ENCODE measurements at places on chromosomes 13 and 19. TPM values are rescaled to one million over a fixed set of nuclear protein-coding genes. Genes with fewer than 3 reads are reported as not detected.

Gene MBD3L3
- total RNA-seq: not detected

Gene MBD3L4
- total RNA-seq: not detected

Gene PCSK4
- total RNA-seq: 1.2 TPM

Gene GSX1
- not detected for total RNA-seq

DNA sequence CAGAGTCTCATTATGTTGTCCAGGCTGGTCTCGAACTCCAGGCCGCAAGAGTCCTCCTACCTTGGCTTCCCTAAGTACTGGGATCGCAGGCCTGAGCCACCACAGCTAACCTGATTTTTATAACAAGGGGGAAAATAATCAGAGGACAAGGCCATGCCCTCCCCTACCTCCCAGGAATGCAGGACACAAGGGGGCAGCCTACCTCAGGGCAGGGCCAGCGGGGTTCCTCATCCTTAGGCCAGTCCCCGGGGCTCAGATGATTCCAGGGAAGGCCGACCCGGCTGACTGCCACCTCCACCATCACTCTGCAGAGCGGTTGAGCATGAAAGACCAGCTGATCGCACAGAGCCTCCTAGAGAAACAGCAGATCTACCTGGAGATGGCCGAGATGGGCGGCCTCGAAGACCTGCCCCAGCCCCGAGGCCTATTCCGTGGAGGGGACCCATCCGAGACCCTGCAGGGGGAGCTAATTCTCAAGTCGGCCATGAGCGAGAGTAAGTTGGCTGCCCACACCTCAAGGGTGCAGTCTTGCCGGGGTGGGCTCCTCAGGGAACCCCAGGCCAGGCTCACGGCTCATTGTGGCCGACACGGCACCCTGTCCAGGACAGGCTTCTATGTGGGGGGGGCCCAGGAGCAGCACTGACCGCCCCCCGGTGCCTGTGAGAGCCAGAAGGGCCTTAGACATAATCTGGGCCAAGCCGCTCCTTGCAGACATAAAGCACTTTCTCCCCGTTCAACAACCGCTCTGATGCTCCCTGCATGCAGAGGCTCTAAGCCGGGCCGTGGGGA is 26.8 kb downstream of the PEX11G start:
- H3K4me3 ChIP-seq: no peak overlapping the region
- no peaks in the 10 kb centered on the region for H3K4me1 ChIP-seq
- H3K27me3 ChIP-seq: no peaks in the 10 kb centered on the region
- H3K36me3 ChIP-seq: peaks cover 24% of the 10 kb centered on the region
- no peak for DNase-seq

DNA sequence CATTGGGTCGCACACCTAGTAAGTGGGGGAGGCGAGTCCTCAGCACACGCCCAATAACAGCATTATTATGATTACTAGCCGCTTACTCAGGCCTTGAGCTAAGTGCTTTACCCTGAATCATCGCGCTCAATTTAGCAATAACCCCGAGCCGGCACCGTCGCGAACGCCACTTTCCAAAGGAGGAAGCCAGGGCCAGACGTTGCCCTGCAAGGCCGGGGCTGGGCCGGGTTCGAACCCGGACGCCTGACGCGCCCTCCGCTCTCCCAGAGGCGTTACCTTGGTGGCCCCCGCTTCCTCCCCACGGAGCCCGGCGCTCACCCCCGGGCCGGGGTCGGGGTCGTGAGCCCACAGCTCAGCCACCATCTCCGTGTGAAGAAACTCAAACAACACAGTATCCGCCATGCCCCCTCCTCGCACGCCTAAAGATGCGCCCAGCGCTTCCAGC is at the start of gene TRAPPC6A:
Gene TRAPPC6A, minus strand, starts transcription at position 421 of the 445 bp plus-strand sequence. Its CDS starts 19 bp downstream, at position 402.
- H3K4me1 ChIP-seq: peaks cover 13% of the 10 kb centered on the region
- peak within 1 kb of the TSS; percentile 85 for H3K4me3 ChIP-seq
- DNase-seq: no peak
- H3K36me3 ChIP-seq: no peaks in the 10 kb centered on the region

DNA sequence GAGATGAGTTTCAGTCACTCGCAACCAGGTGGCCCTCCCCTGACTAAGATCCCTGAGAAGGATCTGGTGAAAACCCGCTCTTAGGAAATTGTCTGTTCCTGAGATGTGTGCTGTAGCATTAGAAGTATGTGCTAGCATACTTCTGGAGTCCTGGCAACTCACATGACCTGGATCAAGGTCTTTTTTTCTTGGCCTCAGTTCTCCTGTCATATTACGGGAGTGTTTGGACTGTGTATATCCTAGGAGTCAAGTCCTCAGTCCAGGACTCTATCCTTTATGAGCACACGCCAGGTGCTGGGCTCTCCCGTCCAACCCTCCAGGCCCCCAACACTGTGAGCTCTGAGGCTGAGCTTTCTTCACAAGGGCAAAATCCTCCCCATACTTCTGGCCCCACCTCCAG is 156.4 kb downstream of the UQCRFS1 start:
- H3K36me3 ChIP-seq: no peaks in the 10 kb centered on the region
- H3K27me3 ChIP-seq: no peaks in the 10 kb centered on the region
- DNase-seq: no peak
- no peak overlapping the region for H3K27ac ChIP-seq
- no peaks in the 10 kb centered on the region for H3K4me1 ChIP-seq
- H3K4me3 ChIP-seq: no peak overlapping the region

DNA sequence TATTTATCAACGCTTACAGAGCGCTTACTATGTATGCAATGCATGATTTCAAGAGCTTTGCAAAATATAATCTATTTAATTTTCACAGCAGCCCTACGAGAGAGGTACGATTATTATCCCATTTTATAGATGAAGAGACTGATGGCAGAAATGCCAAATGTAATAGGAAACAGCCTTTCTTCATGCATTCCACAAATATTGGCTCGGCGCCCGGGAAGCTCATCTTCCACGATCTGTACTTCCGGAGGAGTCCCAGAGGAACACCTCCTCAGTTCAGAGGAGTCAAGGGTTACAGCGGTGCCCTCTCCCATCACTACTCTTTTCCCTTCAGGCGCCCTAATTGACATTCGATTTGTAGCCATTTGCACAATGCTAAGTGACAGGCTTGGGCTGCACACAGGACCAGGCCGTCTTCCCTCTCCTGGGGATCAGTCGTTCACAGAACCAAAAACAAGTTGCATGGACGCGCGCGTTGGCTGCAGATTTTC is 1.1 kb upstream of the ARHGAP35 start:
- no peak overlapping the region for H3K4me3 ChIP-seq
- H3K27ac ChIP-seq: no peak overlapping the region
- no peaks in the 10 kb centered on the region for H3K36me3 ChIP-seq
- no peak for DNase-seq
- H3K4me1 ChIP-seq: peaks cover 33% of the 10 kb centered on the region

DNA sequence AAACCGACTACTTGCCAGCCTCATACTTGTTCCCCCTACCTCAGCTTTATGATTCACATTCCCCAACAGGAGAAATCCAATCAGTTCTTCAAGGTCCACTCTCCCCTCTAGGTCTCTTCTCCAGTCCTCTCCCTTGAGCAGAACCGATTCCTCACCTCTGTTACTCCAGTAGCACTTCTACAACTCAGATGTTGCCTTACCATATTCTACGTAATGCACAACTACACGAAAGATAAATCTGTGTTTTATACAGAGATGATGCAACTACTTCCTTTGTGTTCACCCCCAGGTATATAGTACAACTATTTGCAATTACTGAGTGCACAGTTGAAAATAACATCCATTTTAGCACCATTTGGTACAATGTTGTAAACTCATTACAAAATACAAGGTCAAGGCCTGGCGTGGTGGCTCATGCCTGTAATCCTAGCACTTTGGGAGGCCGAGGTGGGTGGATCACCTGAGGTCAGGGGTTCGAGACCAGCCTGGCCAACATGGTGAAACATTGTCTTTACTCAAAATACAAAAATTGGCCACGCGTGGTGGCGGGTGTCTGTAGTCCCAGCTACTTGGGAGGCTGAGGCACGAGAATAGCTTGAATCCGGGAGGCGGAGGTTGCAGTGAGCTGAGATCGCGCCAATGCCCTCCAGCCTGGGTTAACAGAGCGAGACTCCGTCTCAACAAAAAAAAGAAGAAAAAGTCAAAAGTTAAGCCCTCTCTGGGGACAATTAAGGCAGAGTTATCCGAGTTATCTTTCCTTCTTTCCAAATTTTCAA is 2.8 kb upstream of the WBP4 start:
- peaks cover 27% of the 10 kb centered on the region for H3K4me1 ChIP-seq
- H3K27ac ChIP-seq: no peak overlapping the region
- H3K27me3 ChIP-seq: no peaks in the 10 kb centered on the region
- H3K4me3 ChIP-seq: peak overlapping the region; percentile 96
- H3K36me3 ChIP-seq: no peaks in the 10 kb centered on the region

- DNase-seq: peak; percentile 2
- H3K36me3 ChIP-seq: no peaks in the 10 kb centered on the region
- no peak overlapping the region for H3K4me3 ChIP-seq
- H3K4me1 ChIP-seq: peaks cover 4% of the 10 kb centered on the region
- H3K27ac ChIP-seq: no peak overlapping the region
Observed at GRCh38 chr13:46864941-46865340, 31.9 kb downstream of the HTR2A start.

GRCh38 chr19:15869109-15869555 is 28.7 kb downstream of the CYP4F2 start:
- no peak overlapping the region for H3K4me3 ChIP-seq
- no peak overlapping the region for H3K27ac ChIP-seq
- no peaks in the 10 kb centered on the region for H3K4me1 ChIP-seq
- H3K36me3 ChIP-seq: no peaks in the 10 kb centered on the region
- peak; percentile 24 for DNase-seq
- H3K27me3 ChIP-seq: no peaks in the 10 kb centered on the region

DNA sequence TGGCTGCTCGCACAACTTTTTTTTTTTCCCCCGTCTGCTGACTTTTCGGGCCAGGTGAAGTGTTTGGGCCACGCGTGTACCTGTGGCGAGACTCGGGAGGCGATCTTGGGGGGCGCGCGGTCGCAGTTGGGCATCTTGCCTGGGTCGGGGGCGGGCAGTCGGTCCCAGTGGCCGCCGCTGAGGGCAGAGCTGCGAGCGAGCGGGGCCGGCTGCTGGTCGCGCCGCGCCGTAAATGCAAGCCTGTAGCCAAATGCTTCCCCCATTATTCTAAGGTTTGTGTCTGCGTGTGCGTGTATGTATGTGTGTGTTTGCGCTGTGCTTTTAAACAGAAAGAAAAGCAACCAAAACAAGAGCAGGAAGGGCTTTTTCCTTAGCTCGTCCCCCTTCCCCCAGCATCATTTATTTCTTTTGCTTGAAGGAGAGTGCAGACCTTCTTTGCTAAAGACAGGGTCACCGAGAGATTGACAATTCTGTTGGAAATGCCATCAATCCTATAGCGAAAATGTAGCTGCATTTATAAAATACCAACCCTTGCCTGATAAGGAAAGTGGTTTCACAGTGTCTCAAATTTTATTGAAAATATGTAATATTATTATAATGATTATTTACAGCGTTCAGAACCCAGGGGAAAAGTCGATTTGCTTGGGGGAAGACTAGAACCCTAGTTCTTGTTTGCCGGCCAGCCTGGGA is 143.2 kb upstream of the ZNF536 start:
- H3K36me3 ChIP-seq: no peaks in the 10 kb centered on the region
- peaks cover 40% of the 10 kb centered on the region for H3K27me3 ChIP-seq
- DNase-seq: no peak
- H3K27ac ChIP-seq: no peak overlapping the region

- H3K27me3 ChIP-seq: no peaks in the 10 kb centered on the region
- DNase-seq: no peak
- no peak overlapping the region for H3K4me3 ChIP-seq
- H3K27ac ChIP-seq: no peak overlapping the region
- H3K4me1 ChIP-seq: peaks cover 20% of the 10 kb centered on the region
Observed at GRCh38 chr19:49861541-49862378, 5.6 kb downstream of the PNKP start.

Measured in endothelial cell of umbilical vein (primary cell).